IMR-90 (cell line): ENCODE measurements at places on chromosomes 4 and X.

- no peak overlapping the region for H3K4me3 ChIP-seq
- no peaks in the 10 kb centered on the region for H3K36me3 ChIP-seq
Observed at GRCh38 chrX:41824551-41824950, 98.8 kb downstream of the CASK start.

- H3K27ac ChIP-seq: peak overlapping the region; percentile 27; the same call in 1 of the 2 replicates
- H3K27me3 ChIP-seq: no peaks in the 10 kb centered on the region
- no peak overlapping the region for H3K4me3 ChIP-seq
- H3K4me1 ChIP-seq: peaks cover 8% of the 10 kb centered on the region
Observed at GRCh38 chr4:42412251-42412650, 15.0 kb downstream of the SHISA3 start.

- no peak for DNase-seq
- H3K36me3 ChIP-seq: peaks cover 39% of the 10 kb centered on the region
- H3K4me1 ChIP-seq: peaks cover 34% of the 10 kb centered on the region
- H3K27ac ChIP-seq: peak overlapping the region; percentile 13; the same call in 1 of the 2 replicates
- H3K27me3 ChIP-seq: no peaks in the 10 kb centered on the region
- no peak overlapping the region for H3K4me3 ChIP-seq
Observed at GRCh38 chr4:7826909-7827306, 112.8 kb downstream of the AFAP1 start.

- peak; percentile 90 for DNase-seq
- H3K27ac ChIP-seq: peak overlapping the region; percentile 74; the same call in 1 of the 2 replicates
- H3K4me1 ChIP-seq: peaks cover 9% of the 10 kb centered on the region
- H3K36me3 ChIP-seq: peaks cover 2% of the 10 kb centered on the region
Observed at GRCh38 chrX:136176399-136176825, 29.1 kb downstream of the FHL1 start.

DNA sequence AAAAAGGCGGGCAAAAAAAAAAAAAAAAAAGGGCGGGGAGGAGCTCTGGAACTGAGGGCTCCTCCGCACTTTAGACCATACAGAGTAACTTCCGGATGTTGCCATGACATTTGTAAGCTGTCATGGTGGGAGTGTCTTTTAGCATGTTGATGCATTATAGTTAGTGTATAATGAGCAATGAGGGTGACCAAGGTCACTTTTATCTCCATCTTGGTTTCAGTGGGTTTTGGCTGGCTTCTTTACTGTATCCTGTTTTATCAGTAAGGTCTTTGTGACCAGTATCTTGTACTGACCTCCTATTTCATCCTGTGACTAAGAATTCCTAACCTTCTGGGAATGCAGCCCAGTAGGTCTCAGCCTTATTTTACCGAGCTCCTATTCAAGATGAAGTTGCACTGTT, 193.4 kb downstream of the UGT8 start:
- H3K27me3 ChIP-seq: no peaks in the 10 kb centered on the region
- H3K36me3 ChIP-seq: no peaks in the 10 kb centered on the region
- H3K4me3 ChIP-seq: no peak overlapping the region
- no peaks in the 10 kb centered on the region for H3K4me1 ChIP-seq
- no peak overlapping the region for H3K27ac ChIP-seq
